Spinal cord (tissue), 10 donors: ENCODE measurements at places on chromosomes 7 and 10. TPM values are rescaled to one million over a fixed set of nuclear protein-coding genes. Genes with fewer than 3 reads are reported as not detected.

The METTL27 gene
- total RNA-seq = 4.2 TPM

The SFTPA1 gene
- not detected for total RNA-seq

The SEMA4G gene
- 8.6 TPM for total RNA-seq

GRCh38 chr10:122988501-122988900, 8.3 kb downstream of the PSTK start:
- no peak for DNase-seq
- H3K4me3 ChIP-seq = no peak overlapping the region
- no peaks in the 10 kb centered on the region for H3K4me1 ChIP-seq

DNA sequence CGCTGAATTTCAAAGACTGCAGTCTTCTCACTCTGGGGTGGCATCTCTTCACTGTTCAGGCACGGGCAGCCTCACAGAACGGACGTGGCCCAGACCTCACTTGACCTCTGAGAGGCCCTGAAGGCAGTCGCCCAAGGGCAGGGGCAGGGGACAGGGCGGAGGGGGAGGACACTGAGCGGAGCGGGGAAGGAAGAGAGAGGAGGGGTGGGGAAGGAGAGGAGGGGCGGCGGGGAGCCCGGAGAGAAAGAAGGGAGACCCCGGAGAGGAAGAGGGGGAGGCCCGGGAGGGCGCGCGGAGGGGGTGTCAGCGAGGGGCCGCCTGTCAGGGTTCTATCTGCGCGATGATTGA, 58.7 kb upstream of the COMTD1 start:
- DNase-seq = no peak
- H3K36me3 ChIP-seq = no peaks in the 10 kb centered on the region
- peak overlapping the region; percentile 49 for H3K4me3 ChIP-seq
- H3K27ac ChIP-seq = peak overlapping the region; percentile 78

- no peaks in the 10 kb centered on the region for H3K36me3 ChIP-seq
- H3K4me3 ChIP-seq = no peak overlapping the region
- H3K27ac ChIP-seq = no peak overlapping the region
- no peak for DNase-seq
- no peaks in the 10 kb centered on the region for H3K27me3 ChIP-seq
These were observed 22.0 kb upstream of the UBE3C start for GRCh38 chr7:157116762-157117161.

DNA sequence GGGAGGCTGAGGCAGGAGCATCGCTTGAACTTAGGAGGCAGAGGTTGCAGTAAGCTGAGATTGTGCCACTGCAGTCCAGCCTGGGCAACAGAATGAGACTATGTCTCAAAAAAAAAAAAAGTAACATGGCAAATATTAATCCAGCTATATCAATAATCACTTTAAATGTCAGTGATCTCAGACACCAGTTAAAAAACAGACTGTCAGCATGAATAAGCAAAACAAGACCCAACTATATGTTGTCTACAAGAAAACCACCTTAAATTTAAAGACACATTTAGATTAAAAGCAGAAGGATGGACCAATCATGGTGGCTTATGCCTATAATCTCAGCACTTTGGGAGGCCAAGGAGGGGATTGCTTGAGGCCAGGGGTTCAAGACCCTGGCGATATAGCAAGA, 8.5 kb upstream of the ATE1 start:
- H3K36me3 ChIP-seq = no peaks in the 10 kb centered on the region
- H3K4me3 ChIP-seq = no peak overlapping the region
- DNase-seq = no peak
- H3K4me1 ChIP-seq = no peaks in the 10 kb centered on the region

DNA sequence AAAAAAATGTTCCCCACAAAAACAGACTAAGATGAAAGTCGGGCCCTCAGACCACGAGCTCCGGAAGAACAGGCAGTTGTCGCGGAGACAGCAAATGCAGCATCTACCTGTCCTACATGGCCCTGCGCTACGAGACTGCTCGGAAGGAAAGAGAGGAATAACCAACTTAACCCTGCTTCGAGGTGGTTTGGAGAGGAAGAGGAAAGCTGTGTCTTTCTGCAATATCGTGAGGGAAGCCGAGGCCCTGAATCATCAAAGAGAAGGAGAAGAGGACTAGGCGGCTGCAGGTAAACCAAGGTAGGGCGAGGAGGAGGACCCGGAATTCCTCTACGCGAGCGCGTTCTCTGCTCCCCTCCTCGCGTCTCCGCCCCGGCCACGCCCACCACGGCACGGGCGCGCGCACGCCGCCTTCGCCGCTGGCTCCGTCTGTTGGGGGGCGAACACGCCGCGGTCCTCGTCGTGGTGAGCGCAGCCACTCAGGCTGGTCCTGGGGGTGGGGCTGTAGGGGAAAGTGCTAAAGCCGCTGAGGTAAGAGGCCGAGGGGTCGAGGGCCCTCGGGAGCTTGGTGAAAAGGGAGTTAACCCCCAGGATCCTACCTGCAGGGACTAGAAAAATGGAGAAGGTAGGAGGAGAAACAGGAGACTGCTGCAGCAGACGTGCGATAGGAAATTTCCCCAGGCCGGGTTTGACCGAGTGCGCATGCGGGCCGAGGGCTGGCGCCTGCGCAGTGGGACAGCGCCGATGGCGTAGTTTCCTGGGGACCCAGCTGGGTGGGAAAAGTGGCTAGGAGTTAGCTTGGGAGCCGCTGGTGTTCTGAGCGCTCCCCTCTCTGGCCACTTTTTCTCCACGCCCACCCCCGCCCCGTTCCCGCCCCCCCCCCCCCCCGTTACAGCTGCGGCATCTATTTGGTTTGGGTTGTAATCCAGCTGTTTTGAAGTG, at the start of the genes ANAPC16 and ASCC1:
Gene ANAPC16 (plus strand): TSS at position 402 of the 939 bp plus-strand sequence. CDS start 7,903 bp downstream, outside the sequence.
Gene ASCC1 (minus strand): TSS at position 666 of the 939 bp plus-strand sequence. CDS start 2,978 bp downstream, outside the sequence.
- H3K36me3 ChIP-seq = peaks cover 18% of the 10 kb centered on the region
- peaks cover 23% of the 10 kb centered on the region for H3K4me1 ChIP-seq
- DNase-seq = peak; percentile 98
- no peaks in the 10 kb centered on the region for H3K27me3 ChIP-seq
